Activated T-cell treated with anti-CD3 and anti-CD28 coated beads for 1 hour (primary cell): ENCODE measurements at places on chromosomes 1 and 21.

DNA sequence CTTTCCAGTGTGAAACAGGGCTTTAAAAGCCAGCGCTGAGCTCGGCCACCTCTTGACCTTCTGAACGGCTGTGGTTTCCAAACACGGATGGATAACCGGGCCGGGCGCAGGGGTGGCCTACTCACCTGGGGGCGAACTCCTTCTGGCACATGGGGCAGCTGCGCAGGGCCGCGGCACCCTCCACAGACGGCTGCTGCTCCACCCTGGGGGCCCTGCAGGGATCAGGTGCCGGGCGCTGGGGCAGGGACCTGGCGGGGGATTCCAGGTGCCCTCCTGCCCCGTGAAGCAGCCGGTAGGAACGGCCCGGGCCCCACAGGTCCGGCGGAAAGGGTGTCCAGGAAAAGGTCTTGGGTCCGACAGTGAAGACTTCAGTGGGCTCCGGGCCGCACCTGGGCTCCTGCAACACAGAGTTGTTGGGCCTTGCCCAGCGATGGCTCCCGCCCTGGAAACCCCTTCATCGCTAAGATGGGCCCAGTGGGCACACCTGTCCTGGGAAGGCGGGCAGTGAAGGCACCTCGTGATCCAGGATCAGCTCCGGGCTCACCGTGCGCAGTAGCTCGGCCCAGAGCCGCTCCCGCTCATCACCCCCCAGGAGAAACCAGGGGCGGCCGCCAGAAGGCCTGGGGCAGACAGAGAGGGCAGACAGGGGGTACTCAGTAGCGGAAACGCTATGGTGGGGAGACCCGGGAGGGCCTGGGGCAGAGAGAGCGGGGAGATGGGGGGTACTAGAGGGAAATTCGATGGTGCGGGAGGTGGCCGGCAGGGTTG, 874 bp downstream of the FAAP20 start:
- no peak for DNase-seq

- no peak for DNase-seq
These were observed 79.1 kb downstream of the POFUT2 start for GRCh38 chr21:45208627-45208951.

GRCh38 chr1:86687595-86687994, 16.8 kb upstream of the SH3GLB1 start:
- no peak for DNase-seq

- DNase-seq, result no peak
These were observed 102.9 kb downstream of the EPB41 start for GRCh38 chr1:29017235-29017634.

- no peak for DNase-seq
These were observed 177.2 kb downstream of the SMYD3 start for GRCh38 chr1:246329900-246330299.

DNA sequence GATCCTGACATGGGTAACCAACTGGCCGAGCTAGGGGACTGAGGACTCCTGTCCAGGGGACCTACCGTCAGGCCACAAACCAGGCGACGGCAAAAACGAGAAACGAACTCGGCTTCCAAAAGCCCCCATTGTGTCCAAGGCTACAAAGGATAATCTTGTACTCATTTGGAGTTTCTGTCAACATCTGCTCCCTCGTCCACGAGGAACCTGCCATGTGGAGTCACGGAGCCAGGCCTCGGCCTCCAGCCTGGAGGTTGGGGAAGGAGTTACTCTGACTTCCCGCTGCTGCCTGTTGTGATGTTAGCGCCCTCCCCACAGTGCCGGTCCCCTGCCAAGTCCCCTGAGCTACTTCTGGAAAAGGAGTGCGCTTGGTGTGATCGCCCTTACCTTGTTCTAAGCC, 7.3 kb downstream of the KRTAP10-1 start:
- no peak for DNase-seq

GRCh38 chr1:94110021-94110761, 10.8 kb downstream of the ABCA4 start:
- no peak for DNase-seq

- no peak for DNase-seq
These were observed 5.2 kb downstream of the GJC2 start for GRCh38 chr1:228154670-228155571.

GRCh38 chr1:200410566-200410878, 686 bp upstream of the ZNF281 start:
- DNase-seq, result no peak

DNA sequence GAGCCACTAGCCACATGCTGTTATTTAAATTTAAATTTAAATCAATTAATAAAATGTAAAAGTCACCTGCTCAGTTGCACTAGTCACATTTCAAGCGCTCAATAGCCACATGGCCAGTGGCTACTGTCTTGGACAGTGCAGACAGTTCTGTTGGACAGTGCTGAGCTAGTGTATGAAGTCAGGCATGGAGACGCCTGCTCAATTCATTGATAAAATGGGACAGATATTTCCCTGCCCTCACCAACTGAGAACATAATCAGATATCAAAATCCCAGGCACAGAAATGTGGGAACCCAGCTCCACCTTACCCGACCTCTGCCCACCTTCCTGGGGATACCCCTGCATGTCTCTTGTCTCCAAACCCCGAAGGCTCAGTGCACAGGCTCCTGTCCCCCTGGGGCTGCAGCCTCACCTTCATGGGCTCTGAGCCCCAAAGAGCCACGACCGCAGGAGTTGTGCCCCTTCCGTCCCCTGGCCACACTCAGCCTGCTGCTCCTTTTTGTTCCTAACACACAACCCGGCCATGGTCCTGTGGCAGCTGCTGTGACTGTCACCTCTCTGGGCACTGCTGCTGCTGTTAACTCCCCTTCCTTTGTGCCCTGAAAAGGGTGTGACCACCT, 63.5 kb downstream of the TCP10L start:
- DNase-seq, result no peak

DNA sequence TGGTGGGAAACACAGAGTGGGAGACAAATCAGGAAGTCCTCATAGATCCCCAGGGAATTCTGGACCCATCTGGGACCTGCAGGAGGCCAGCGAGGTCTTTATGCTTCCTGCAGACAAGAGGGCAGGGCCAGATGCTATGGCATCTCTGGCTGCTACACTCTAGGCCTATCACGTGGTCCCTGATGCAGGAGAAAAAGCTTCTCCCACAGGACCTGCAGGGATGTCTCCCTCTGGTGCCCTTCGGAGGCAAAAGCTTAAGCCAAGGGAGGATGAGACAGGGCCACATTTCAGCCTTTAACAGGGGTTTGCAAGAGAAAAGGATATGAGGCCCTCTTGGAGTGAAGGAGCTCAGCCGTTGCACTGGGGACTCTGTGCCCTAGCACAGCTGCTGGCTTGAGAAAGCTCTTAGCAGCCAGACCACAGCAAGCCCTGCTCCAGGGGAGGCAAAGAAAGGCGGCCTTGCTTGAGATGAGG, 243.0 kb downstream of the C1orf94 start:
- no peak for DNase-seq
